Activated T-helper 9 cell treated with anti-CD3 and anti-CD28 coated beads, Interleukin-2, amount 50 U/mL, for 16 hours (primary cell): ENCODE measurements at places on chromosomes 2 and 18.

- no peak for DNase-seq
Measured at GRCh38 chr2:106163948-106164545, 30.1 kb downstream of the UXS1 start.

DNA sequence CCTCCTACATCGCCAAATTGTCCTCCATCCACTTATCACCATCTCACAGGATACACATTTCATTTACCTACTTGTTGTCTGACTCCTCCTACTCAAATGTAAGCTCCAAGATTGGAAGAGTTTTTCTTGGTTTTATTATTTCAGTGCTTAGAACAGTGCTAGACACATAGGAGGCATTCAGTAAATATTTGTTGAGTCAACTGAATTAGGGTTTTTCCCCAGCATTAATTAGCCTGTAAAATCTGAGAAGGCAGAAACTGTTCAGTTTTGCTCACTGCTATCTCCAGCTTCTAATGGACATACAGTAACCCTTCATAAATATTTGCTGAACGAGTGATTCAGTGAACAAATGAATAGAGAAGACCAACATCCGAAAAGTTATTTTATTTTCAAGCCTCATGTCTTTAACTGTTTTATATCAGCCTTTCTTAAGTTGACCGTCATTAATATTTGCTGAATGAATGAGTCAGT, 800 bp downstream of the TTC21B start:
- no peak for DNase-seq

- DNase-seq: no peak
Measured at GRCh38 chr2:8203364-8203763, 478.5 kb upstream of the ID2 start.

- no peak for DNase-seq
Measured at GRCh38 chr2:237012577-237013267, 73.0 kb upstream of the COPS8 start.

DNA sequence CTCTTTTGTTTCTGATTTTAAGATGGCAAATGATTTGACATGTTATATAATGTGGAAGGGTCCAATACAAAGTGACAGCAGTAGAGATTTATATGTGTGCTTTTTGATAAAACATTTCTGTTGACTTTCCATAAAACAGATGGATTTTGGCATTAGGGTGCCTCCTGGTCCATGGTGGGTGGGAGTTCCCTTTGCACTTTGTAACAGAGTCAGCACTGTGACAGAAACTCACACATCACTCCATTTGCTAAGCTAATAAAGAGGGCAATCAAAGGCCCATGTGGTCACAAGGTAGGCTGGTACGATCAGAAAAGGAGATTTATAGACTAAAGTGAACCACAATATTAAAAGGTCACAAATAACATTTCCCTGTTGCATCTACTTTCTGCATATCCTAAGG, 93.3 kb upstream of the NT5C1B start:
- DNase-seq: no peak

DNA sequence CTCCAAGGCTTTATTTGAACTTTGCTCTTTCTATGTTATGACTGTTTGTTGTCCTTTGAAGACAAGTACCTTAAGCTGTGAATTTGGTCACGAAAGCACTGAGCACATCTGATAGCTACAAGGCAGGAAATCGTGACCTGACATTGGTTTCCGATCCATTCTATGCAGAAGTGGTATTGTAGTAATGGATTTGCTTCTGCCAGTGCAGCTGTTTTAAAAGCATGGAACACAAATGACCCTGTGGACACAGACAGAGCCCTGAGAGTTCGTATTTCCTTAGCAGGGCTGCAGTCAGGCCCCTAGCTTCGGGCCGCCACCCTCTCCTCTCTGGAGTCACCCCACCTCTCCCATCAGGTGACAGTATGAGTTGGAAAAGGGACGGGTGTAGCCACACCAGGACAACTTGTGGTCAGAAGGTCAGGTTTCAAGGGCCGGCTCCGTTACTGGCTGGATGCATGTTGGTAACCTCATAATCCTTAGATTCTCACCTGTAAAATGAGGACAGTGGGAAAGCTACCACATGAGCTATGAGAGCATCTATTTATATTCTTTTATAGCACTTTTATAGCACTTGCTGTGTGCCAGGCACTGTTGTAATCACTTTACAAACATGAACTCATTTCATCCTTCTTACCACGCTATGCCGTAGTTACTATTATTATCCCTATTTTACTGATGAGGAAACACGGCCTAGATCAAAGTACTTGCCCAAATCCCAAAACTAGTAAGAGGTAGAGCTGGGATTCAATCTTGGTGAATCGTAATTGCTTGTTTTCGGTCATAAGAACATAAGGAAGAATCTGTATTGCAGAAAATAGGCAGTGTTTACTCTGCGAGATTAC, 70.2 kb downstream of the SPATS2L start:
- no peak for DNase-seq

- no peak for DNase-seq
Measured at GRCh38 chr2:172021955-172022354, 22.2 kb downstream of the METAP1D start.
